Posterior vena cava (tissue), 2 donors: ENCODE measurements at places on chromosomes 4 and X. TPM values are rescaled to one million over a fixed set of nuclear protein-coding genes. Genes with fewer than 3 reads are reported as not detected.

DNA sequence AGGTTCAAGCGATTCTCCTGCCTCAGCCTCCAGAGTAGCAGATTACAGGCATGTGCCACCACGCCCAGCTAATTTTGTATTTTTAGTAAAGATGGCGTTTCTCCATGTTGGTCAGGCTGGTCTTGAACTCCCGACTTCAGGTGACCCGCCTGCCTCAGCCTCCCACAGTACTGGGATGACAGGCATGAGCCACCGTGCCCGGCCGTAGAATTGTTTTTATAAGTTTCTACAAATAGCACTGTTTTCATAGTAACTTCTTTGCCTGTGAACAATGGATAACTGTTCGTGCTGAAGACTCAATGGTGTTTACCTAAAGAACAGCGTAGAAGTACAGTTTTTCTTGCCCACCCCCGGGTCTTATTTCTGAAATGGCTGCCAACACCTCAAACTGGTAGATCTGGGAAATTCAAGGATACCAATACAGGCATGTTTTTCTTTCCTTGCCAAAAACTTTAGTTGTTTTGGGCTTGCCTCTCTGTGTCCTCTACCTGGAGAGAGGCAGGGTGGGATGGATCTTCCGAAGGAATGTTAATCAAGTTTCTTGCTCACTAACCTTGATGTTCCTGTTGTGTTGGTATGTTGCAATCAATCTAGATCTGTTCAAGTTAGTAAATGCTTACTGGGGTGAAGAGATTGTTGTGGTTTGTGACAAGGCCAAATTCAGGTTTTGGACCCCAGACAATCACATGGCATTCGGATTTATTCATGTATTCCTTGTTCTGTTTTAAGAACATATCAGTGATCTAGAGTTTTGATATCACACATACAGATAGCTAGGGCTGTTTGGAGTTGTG lies 2.8 kb upstream of the RUFY3 start:
- no peak for DNase-seq

DNA sequence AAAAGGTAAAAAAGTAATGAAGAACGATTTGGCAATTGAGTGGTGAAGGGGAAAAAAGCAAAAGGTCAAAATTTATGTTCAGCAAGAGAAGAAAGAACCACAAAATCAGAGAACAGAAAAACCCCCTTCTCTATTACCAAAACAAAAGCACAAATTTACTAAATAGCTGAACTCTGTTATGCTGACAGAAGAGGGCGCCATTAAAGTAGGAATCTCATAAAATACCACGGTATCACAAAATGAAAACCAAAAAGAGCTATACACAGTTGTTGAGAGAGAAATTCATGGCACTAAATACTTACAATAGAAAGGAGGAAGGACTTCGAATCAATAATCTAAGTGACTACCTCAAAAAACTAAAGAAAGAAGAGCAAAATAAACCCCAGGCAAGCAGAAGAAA lies 69.6 kb upstream of the CXorf66 start:
- DNase-seq = no peak

DNA sequence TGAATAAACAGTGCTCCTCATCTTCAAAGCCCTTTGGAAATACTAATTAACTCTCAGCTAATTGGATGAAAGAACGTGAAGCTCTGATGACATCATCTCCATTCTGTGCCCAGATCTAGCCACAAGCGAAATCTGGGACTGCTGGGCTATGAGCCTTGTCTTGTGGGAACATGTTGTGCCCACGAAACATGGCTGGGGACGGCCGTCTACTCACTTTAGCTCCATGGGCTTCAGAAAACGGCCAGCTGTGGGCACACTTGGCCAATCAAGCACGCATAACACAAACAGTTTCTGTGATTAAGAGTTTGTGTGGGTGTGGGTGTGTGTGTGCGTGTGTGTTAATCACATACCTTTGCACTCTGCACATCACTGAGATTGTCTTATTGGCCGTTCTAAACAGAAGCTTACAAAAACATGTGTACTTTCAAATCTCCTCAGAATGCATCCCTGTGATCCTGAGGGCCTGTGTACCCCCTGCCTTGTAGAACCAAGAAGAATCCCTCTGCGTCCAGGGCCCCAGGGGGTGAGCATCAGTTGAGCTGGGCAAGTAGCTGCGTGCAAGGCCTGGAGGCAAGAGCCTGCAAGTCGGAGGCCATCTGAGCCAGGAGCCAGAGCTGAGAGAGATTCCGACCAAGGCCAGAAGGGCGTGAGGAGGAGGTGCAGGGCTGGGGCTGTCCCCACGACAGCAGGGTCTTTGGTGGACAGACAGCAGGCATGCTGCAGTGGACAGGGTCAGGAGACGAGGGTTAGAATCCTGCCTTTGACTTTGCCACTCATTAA lies 18.7 kb upstream of the ZNF185 start:
- peak; percentile 37 for DNase-seq

GRCh38 chr4:27807207-27807606 lies 946.6 kb downstream of the STIM2 start:
- no peak for DNase-seq

- DNase-seq = no peak
Measured at GRCh38 chr4:42519803-42520417, 122.6 kb downstream of the SHISA3 start.

DNA sequence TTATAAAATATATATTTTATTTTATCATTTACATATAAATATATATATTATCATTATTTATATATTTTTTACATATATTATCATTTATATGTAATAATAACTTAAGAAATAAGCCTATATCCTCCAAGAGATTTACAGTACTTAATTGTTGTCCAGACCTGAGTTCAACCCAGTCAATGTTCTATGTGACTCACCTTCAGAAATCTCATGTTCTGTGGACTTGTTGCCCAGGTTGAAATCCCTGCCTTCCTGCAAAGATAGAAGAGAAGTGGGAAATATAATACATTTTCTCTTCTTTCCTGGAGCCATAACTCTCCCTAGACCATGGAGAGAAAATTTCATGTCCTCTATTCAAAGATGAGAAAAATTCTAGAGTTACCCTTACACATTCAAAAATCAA lies 247.3 kb downstream of the PARM1 start:
- DNase-seq = no peak

DNA sequence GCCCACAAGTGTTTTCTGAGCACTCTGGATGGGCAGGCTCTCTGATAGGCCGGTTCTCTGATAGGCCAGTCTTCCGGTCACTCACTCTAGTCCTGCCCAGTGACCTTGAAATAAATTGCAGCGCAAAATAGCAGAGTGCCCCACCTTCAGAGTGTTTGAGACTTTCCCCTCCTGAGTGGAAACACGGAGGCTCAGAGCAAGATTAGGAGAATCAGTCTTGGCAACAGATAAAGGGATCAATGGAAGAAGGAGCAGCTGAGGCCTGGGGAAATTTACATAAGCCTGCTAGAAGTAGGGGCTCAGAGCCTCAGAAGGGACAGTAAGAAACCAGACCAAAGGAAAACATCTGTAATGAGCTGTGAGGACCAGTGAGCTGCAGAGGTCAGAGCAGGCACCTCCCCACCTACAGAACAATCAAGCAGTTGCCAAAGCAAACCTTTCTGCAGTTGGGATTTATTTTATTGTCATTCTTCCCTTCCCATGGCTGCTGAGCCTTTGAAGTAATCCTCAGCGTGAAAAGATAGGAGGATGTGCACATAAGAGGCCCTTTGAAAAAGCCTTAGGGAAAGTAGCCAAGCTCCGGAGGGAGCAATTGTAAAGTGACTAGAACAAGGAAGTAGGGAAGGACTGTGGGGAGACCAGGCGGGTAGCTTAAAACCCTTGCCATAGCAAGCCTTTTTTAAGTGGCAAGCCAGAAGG lies 89.1 kb upstream of the TSPAN5 start:
- DNase-seq = no peak

DNA sequence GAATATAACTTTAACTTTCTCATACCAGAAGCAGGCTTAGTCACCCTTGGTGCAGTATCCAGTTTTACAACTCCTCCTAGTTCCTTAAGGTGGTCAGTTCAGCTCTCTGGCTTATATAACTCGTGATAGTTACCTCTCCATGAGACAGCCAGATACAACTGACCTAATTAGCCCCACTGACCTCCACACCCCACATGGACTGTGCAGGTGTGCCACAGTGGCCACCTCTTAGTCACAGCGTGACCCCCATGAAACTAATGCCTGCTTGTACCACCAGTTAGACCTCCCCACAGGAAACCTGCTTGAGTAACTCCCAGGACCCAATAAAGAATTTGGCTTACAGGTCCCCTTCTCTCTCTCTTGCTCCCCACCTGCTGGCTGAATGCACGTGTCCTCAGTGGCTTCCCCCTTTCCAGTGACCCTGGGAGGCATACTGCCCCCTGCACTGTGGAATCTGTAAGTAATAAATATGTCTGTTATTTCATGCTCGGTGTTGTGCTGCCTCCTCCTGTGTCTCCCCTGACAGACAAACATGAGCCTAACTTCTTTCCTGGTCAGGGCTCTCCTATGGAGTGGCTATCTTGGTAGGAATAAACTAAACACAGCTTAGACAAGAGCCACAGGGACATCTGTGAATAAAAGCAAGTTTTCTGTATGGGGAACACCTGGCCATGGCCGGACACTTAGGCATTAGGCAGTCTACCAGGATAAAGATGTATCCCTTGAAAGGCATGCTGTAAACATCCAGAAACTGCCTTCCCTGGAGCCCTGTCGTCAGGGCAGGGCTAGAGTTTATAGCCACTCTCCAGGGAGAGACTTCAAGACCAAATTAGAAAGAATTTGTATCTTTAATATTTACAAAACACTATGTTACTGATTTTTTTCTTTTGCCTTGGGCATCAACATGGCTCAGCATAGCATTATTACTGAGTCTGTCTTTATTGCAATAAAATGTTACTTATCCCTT lies 209.7 kb upstream of the BOD1L1 start:
- DNase-seq = no peak

DNA sequence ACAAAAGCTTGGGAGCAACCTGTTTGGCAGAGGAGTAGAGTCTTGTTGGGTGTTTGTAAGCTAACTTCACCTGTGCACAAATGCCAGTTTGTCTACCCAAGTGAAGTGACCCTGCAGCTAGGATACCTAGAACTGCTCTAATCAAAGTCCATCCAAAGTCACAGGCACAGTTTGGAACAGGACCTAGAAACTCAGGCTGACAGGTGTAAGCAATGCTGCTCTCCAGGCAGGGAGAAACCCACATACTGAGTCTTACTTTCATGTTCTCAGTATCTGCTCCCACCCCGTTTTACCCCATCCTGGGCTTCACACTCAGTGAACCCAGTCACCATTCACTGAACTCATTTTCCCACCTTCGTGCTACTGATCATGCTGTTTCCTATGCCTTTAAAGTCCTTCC lies 40.3 kb downstream of the MAML3 start:
- DNase-seq = no peak

DNA sequence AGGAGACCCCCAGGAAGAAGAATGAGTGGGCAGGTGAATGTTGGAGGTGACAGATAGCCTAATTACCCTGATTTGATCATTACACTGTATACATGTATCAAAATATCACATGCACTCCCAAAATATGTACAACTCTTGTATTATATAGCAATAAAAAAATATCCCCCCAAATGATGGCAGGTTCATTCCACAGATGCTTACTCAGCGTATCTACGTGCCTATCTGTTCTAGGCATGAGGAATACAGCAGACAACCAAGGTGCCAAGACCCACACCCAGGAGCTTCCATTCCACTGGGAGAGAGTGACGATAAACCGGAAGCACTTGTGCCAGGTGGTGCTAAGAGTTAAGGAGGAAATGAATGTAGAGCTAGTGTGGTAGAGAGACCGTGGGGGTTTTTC lies 42.4 kb downstream of the ADRA2C start:
- peak; percentile 2 for DNase-seq

- no peak for DNase-seq
Measured at GRCh38 chr4:165204462-165204830, 2.9 kb upstream of the KLHL2 start.

DNA sequence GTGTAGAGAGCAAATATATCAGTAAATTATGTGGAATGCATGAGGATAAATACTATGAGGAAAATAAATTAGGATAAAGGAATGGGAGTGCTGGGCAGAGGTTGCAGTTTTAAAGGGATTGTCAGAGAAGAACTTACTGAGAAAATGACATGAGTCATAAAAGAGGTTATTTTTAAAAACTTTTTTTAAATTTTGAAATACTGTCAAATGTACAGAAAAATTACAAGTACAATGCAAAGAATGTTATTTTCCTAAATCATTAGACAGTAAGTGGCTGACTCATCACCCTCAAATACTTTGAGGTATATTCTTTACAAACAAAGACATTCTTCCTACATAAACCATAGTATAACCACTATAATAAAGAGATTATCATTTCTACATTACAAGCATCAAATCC lies 29.8 kb upstream of the H2AZ1 start:
- DNase-seq = no peak

- DNase-seq = no peak
Measured at GRCh38 chrX:10754445-10754844, 134.1 kb upstream of the MID1 start.

GRCh38 chrX:23578079-23578478 lies 89.2 kb upstream of the PRDX4 start:
- no peak for DNase-seq

DNA sequence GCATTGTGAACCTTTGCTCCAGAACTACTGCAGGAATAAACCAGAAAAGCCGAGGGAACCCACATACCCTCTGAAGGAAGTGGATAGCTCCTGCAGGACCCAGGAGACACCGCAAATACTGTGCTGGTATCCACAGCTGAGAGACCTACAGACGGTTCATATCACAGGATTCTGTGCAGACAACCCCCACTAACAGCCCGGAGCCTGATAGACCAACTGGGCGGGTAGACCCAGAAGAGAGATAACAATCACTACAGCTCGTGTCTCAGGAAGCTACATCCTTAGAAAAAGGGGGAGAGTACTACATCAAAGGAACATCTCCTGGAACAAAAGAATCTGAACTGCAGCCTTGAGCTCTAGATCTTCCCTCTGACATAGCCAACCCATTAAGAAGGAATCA lies 150.8 kb downstream of the FRAS1 start:
- DNase-seq = no peak

DNA sequence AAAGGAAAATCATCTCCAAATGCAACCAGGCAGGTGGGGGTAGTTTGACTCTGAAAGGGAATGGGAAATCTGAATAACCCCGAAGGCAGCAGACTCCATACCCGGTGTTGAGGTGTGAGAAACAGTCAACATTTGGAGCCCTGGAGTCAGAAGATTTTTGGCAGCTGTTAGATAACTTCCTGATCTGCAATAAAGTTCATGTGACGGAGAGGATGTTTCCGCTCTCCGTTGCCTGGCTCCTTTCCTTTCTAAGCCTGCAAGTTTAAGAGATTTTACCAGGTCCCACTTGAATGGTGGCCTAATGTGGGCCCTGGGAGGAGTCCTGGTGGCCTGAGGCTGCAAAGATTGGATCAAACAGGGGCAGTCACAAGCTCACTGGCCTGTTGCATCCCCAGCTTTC lies 27.7 kb downstream of the HAND2 start:
- DNase-seq = no peak

GRCh38 chrX:108087792-108088191 lies 3.5 kb downstream of the PSMD10 start:
- DNase-seq = no peak

The FRAS1 gene
- 2.3 TPM for total RNA-seq

The CASP3 gene
- 17.1 TPM for total RNA-seq

The BMX gene
- 7.0 TPM for total RNA-seq

The MGAT4D gene
- not detected for total RNA-seq

The KIAA1210 gene
- not detected for total RNA-seq

The NONO gene
- 175 TPM for total RNA-seq

The PPEF2 gene
- not detected for total RNA-seq
